Cortex of kidney (tissue), 1 donor: ENCODE measurements at places on chromosomes 6 and 20.

GRCh38 chr6:40894962-40895799 lies 143.8 kb downstream of the UNC5CL start:
- DNase-seq = no peak

GRCh38 chr6:140475086-140475485 lies 1100.6 kb upstream of the CITED2 start:
- no peak for DNase-seq

DNA sequence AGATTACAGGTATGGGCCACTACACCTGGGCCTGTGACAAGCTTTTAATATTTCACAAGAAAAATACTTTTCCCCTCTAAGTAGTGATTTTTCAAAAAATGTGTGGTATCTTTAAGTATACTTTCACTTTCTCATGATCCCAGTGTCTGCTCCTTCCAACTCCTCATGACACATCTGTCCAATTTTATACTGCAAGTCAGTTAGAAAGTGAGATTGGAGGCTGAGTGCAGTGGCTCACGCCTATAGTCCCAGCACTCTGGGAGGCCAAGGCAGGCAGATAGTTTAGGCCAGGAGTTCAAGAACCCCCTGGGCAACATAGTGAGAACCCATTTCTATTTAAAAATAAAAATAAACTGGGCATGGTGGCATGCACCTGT lies 20.2 kb downstream of the PIM1 start:
- no peak for DNase-seq

- DNase-seq = no peak
Observed at GRCh38 chr6:44127186-44128019, at the start of the genes MRPL14 and TMEM63B. Gene MRPL14, minus strand, starts transcription at chr6:44127452. Its CDS starts 10,841 bp downstream, at chr6:44116611. Gene TMEM63B, plus strand, starts transcription at chr6:44127554. Its CDS starts 7,031 bp downstream, at chr6:44134585.

GRCh38 chr6:105057160-105057559 lies 100.3 kb downstream of the LIN28B start:
- DNase-seq = no peak

DNA sequence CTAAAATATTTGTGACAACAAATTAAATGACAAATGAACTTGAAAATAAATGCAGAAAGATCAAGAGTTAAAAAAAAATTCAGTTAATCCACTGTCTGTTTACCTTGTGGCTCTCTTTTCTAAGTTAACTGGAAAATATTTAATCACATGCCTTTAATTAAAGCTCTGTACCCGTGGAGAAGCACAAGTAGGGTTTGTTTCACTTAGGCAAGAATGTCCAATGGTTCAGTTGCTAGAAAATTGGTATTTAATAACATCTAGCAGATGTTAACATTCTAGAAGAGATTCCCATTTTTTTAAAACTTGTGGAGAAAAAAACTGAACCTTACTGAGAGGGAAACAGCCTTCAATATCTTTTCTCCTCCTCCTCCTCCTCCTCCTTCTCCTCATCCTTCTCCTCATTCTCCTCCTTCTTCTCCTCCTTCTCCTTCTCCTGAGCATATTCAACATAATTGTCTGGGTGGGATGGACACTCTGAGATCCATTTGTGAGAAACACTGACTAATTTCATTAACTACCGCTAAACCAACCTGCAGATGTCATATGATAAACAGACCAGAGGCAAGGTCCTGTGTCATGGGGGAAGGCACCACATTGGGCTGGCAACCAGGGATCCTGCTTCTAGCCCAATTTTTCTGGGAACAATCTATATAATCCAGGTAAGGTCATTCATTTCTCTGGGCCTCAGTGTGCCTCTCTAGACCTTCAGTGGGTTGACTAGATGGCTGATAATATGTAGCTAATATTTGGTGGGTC lies 44.1 kb upstream of the AKIRIN2 start:
- DNase-seq = no peak

- DNase-seq = no peak
Observed at GRCh38 chr6:21987501-21987957, 309.3 kb downstream of the PRL start.

- DNase-seq = no peak
Observed at GRCh38 chr6:142030115-142030619, 102.6 kb upstream of the GJE1 start.

DNA sequence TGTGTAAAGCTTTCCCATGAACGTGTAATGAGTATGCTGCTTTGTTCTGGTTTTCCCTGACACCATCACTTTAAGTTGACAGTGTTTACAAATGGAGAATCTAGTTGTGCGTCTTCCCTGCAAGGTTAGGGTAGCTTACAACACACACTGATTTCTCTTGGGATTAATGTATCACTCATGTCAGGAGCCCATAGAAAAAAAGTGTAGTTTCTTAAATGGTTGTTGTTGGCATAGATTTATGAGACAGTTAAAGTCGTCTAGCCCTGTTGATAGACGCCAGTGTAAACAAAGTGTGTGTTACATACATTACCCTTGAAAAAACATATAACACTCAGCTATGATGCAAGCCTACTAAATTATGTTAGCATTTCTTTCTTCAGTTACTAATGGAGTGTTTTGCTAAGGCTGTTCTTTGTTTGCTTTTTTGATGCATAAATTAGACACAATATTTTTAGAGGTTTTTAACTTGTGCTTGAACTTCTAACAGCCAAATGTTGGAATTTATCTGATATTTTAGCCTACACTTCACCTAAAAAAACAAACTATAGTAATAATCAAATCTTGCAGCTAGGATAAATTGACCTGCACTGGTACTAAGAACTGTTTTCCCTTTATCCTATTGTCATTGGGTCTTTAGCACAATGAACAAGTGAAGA lies 88.6 kb downstream of the RNF217 start:
- DNase-seq = no peak

- no peak for DNase-seq
Observed at GRCh38 chr6:17390276-17390675, 3.1 kb upstream of the CAP2 start.

GRCh38 chr20:60553095-60553494 lies 594.9 kb downstream of the CDH26 start:
- DNase-seq = no peak

DNA sequence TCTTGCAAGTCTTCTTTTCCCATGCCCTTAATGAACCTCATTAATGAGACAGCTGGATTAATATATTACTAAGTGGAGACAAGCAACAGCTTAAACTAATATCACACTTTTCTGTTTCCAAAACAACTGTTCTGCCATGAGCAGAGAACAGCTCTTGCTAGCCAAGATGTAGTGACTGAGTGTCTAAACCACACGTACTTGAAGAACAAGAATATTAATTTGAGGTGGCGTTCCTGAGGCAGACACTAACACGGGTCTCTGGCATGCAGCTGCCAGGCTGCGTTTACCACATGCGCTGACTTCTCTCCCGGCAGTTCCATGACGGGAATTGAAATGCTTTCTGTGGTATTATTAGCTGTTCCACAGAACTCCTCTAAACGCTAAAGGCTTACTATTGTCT lies 80.6 kb downstream of the FNDC1 start:
- DNase-seq = no peak
